AG09319 (cell line): ENCODE measurements at places on chromosomes 7 and 10.
A peak's percentile ranks its signal among the peaks of the same experiment; 100 is the strongest.

DNA sequence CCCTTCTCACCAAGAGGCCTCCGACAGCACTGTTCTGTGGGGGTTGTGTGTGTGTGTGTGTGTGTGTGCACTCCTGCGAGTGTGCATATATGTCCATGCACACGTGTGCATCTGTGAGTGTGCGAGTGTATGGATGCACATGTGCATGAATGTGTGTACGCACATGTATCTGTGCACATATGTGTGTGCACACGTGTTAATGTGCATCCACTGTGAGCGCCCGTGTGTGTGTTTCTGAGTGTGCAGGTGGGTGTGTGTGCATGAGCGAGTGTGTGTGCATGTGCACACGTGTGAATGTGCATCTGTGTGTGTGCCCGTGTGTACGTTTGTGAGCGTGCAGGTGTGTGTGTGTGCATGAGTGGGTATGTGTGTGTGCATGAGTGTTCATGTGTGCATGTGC lies 48.5 kb upstream of the FOXL3 start:
- no peak for DNase-seq

GRCh38 chr10:74877898-74878297 lies 51.5 kb downstream of the KAT6B start:
- DNase-seq, result no peak

DNA sequence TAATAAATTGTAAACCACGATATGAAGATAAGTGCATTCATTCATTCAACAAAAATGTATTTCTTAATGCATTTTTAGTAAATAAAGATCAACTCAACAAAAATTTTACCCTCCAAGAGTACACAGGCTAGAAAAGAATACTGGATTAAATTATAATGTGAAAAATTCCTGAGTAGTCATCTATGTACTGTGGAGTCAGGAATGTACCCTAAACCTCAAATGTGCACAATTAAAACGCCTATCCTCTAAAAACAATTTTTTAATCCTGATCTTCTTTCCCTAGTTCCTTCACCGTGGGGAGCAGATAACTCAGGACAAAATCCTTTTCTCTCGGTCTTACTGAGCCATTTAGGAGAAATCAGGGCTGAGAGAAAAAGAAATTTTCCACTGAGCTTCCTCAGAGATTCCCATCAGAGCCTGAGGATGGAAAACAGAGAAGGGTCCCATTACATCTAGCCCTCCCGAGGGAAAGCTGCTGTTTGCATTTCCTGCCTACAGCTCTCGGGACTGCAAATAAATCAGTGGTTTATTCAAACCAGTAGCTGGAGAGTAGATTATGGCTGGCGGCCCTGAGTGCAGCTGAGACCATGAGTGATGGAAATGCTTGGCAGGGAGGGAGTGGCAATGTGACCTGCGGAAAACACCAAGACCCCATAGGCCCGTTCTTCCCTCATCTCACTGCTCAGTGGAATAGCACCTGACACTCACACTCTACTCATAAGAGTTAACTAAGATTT lies 7.4 kb downstream of the TAS2R40 start:
- DNase-seq, result no peak

- peak; percentile 35 for DNase-seq
These were observed 68.6 kb downstream of the JAZF1 start for GRCh38 chr7:28112012-28112411.

DNA sequence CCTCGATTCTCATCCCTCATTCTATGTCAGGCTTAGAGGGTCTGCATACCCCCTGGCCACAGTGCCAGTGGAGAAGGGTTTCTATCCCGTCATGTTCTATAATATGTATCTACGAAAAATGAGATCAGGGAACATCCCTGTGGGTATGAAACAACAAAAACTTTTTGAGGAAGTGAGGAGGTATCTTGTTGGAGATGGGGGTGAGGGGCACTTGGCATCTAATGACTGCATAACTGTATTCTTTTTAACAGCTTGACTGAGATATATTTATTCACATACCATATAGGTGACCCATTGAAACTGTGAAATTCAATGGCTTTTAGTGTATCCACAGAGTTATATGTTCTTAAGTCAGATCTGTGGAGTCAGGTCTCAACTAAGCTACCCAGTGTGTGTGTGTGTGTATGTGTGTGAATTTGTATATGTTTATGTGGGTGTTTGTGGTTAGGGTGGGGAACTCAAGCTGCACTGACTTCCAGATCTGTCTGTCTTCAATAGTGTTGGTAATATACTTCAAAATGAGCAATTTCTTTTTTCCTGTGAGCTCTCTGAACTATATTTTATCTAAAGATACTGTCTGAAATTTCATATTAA lies 528.9 kb downstream of the CNTNAP2 start:
- no peak for DNase-seq

DNA sequence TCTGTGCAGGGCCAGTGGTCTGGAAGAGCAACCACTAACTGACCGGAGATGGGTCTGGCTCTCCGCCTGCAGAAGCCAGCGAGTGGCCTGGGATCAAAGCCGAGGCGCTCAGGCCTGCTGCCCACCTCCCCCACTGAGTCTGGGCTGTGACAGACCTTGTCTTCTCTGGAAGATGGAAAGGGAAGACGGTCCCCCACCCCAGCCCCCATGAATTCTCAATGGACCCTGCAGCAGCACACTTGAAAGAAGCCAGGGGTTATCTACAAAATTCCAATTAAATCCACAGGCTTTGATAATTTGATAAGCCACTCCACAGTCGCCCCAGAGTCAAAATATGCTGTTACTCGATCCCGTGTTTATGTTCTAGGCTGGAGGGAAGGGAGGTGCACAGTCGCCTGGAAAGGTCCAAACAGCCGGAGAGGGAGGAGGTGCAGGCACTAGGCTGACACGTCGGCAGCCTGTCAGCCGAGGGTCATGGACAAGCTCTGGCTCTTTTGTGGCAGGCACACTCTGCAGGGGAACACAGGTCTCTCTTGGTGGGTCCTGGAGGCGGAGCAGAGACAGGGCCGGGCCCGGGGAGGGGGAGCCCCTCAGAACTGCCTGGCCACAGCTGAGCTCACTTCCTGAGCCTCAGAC lies 134.9 kb downstream of the SH3PXD2A start:
- DNase-seq, result no peak

- peak; percentile 32 for DNase-seq
These were observed 221.3 kb downstream of the ARHGAP12 start for GRCh38 chr10:31707093-31708039.

DNA sequence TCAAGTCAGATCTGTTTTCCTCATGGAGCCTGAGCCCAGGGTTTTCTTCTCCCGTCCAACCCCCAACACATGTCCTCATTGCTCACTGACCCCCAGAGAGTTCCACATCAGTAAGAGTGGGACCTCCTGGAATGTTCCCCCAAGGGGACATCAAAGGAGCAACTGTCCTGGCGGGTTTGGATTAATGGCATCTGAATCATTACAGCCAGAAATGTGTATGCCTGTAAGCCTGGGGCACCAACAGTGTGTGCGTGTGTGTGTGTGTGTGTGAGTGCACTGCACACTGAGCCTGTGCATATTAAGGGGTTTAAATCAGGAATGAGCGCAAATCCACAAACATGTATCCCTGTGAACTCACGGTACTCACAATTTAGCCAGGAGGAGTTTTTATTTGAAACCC lies 222.3 kb downstream of the PLXNA4 start:
- DNase-seq, result no peak

DNA sequence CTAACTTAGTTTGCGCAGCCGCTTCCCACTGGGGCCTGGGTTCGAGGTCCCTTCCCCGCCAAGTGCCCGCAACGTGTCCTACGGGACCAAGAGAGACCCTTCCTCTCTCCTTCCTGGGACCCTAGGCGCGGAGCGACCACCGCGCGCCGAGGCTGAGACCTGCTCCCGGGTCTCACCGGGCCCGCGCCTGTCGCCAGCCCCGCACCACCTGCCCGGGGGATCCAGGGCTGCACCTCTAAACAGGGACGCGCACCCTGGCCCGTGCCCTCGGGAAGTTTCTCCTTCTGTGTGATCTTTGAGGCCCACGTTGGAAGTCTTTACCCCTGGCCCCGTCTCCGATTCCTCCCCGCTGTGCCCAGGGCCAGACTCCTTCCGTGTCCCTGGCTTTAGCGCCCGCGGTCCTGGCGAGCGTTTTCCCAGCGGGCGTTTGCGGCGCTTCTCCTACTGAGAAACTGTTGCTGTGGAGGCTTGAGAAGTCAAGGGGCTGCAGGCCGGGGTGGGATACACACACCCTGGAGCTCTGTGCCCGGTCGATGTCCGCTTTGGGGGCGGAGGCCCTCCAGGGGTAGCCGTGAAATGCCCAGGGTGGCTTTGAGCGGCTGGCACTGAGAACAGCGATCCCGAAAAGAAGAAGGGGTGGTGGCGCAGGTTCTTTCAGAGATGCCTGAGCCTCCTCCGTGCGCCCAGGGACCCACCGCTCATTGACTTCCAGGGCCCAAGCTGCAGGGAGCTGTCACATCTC lies 575 bp downstream of the PLPP4 start:
- DNase-seq, result no peak

GRCh38 chr7:149683181-149683580 lies 90.2 kb downstream of the ZNF467 start:
- no peak for DNase-seq

- no peak for DNase-seq
These were observed 36.2 kb downstream of the ZNF248 start for GRCh38 chr10:37821237-37821636.

DNA sequence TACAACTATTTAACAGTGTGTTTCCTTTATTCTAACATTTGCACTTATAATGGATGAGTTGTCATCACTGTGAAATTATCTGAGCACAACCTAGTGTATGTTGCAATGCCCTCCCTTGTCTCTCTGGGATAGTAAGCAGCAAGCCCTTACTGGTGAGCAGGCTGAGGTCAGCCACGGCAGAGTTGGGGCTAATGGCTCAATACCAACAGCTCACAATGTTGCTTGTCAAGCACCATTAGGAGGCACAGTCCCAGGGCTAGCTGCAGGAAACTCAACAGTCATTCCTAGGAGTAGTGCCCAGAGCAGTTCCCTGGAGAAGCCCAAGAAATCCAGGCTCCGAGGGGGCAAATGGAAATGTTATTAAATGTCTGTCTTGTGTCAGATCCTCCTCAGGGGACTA lies 858.4 kb downstream of the GRID1 start:
- no peak for DNase-seq

- no peak for DNase-seq
These were observed 43.8 kb upstream of the CSTF2T start for GRCh38 chr10:51743146-51743545.

DNA sequence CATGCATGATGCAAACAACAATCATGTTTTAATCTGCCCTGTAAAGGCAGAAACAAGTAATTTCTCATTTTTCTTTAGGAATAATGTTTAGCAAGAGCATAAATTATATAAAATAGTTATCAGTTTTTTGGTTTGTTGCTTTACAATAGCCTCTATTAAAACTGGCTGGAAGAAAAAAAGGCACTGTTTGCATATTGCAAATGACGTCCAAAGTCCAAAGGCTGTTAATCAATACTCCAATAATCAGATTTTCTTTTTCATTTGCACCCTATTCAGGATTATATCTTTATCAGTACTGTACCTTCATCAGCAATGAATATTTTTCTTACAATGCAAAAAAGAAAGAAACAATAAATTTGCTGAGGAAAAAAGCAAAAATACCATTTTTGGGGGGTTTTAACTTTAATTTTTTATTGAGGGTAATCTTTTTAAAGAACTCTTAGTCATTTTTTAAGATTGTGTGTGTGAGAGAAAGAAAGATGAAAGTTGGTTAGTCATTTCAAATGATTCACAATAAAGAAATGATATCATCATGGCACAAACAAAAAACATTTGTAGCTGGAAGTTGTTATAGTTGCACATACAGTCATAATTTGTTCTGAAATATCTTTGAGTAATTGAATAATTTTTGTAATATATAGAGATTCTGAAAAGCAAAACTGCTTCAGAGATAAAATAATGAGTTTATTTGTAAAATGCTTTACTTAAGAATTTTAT lies 44.4 kb upstream of the AKR1C2 start:
- DNase-seq, result no peak

DNA sequence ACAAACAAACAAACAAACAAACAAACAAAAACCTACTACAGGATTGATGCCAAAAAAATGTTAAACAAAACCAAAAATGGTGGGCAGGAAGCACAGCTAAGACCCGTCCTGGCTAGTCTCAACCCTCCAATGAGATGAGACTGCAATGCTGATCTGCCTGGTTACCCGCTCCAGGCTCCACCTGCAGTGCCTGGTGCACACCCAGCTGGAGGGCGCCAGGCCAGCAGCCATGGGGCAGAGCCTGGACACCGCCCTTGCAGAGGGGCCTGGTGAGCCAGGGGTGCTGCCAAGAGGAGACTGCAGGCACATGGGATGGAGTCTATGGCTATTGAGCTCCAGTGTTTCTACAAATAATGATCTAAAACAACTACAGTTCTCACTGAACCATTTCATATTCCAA lies 107.0 kb downstream of the LARP4B start:
- no peak for DNase-seq
